ENCODE measurements at places on chromosomes 1 and 21.

DNA sequence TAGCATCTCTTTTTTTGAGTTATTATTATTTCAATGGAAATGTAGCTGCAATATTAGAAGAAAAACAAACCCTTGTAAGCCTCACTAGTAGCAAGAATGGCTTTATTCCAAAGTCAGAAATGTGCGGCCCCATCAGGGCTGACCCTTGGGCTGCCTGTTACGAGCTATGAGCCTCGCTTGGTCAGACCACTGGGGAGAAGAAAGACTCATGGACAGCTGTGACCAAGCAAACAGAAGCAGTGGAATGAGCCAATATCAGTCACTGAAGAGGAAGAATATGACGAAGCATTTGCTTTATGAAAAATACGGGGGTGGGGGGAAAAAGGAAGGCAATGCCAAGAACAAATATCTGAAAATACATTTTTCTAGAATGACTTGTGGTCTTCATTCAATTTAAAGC lies 504.5 kb downstream of the LMO4 start:
- DNase-seq, result no peak

DNA sequence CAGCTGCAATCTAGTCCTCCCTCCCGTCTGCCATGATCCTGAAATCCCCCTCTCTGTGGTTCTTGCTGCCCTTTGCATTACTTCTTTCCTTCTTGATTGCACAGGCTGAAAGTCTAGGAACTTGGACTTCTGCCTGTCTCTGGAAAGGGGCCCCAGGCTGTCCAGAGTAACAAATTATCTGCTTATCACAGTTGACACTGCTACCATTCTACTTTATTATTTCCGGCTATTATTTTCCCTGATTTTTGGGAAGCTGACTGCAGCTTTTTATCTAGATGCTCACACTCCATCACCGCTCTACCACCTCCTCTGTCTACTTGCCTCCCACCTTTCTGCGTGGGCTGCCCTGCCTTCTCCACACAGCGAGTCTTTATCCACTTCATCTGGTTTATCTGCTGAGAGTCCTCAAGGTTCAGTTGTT lies 202.1 kb upstream of the PLXNA2 start:
- DNase-seq, result no peak

GRCh38 chr21:41367945-41368734 lies 6.3 kb downstream of the MX2 start:
- no peak for DNase-seq

GRCh38 chr1:7400566-7400965 lies 370.5 kb upstream of the VAMP3 start:
- DNase-seq, result no peak

- DNase-seq, result peak; percentile 32
Measured at GRCh38 chr1:27726173-27727044, 648 bp downstream of the FAM76A start.
